Activated CD4-positive, alpha-beta T cell treated with anti-CD3 and anti-CD28 coated beads, Interleukin-10, Interleukin-2, amounts not matched to agents 100 ng/mL and 50 ng/mL, durations not matched to agents 16 hours and 8 hours (primary cell): ENCODE measurements at places on chromosomes 11 and 22.

DNA sequence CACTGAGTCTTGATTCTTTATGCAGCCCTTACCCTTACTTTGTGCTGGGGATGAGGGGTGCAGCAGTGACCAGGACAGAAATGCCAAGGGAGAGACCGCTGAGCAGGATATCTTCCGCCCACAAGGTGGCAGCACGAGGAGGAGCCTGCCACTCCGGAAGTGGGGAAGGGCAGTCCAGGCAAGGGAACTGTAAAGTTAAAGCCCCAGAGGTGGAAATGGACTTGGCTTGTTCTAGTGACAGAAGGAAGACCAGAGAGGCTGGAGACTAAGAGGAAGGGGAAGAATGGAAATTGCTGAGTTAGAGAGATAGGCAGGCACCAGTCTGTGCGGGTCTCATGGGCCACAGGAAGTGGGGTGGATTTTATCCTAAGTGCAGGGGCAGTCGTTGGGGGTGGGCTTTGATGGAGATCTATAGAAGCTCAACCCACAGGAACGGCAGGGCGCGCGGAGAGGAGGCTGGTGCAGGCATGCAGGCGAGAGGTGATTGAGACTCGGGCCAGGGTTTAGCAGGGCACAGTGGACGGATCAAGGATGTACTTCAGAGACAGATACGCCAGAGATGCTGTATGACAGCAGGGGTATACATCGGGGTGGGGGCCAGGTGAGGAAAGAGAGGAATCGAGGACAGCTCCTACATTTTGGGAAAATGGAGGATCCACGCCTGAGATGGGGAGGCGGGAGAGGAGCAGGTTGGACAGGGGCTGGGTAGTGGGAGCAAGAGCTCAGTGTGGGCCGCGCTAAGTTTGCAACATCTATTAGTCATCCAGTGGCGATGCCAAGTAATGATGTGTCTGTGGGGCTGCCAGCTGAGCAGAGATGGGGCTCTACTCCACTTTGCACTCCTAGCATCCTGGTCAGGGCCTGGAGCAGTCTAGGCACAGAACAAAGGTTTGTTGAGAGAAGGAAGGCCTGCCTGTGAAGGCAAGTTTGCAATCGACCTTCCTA lies 3.3 kb upstream of the GRK2 start:
- DNase-seq = peak; percentile 89

GRCh38 chr22:39301108-39301507 lies 18.3 kb downstream of the RPL3 start:
- no peak for DNase-seq

DNA sequence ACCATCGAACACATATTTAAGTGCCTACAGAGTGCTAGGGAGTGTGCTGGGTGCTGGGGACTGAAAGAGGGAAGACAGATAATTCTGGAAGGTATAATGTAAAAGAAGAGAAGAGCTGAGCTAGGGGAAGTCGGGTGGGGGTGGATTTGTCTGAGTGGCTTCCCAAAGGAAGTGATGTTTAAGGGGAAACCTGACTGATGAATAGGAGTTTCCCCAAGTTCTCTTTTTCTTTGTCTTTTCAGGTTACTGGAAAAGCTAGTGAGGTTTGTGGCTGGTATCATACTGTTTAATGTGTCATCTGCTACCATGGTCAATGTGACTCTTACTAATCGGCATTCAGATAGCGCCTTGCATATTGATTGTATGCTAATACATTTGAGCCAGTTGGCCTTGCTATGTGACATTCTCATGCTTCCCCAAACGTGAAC lies 151.6 kb upstream of the MTMR2 start:
- peak; percentile 54 for DNase-seq

GRCh38 chr11:69640995-69641581 lies at the start of gene CCND1:
CCND1 (plus strand) TSS chr11:69641156; CDS start chr11:69641314, 158 bp downstream.
- DNase-seq = peak; percentile 33

GRCh38 chr11:2862395-2863275 lies 22.9 kb downstream of the CDKN1C start:
- DNase-seq = no peak

GRCh38 chr11:62547691-62548281 lies 1.2 kb upstream of the AHNAK start:
- no peak for DNase-seq

DNA sequence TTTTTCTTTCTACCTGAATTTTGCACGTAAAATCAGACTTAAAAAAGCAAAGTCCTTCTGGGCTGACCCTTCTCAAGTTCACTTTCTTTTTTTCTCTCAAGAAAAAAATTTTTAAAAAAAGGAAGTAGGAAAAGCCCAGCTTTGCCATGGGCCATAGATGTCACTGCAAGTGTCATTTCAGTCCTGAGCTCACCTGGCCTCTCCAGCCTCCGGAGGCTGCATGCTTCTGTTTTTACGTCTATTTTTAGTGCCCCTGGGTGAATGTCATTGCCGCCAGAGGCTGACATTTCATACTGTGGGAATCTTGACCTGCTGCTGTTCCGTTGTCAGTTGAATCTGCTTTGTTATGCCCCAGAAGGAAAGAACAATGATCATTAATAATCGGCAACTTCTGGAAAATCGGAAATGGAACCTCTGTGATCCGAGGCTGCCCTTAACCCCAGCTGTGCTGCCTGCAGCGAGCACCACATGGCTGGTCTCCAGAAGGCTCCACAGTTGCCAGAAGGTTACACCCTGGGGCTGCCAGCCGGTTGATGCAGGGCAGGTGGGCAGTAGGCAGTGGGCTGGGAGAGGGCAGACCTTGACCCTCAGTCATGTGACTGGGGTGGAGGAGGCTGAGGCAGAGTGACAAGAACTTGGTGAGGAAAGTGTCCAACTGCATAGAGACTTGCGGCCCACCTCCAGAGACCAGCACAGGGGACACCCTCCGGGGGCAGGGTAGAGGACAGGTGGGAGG lies 16.7 kb upstream of the MYEOV start:
- DNase-seq = no peak

DNA sequence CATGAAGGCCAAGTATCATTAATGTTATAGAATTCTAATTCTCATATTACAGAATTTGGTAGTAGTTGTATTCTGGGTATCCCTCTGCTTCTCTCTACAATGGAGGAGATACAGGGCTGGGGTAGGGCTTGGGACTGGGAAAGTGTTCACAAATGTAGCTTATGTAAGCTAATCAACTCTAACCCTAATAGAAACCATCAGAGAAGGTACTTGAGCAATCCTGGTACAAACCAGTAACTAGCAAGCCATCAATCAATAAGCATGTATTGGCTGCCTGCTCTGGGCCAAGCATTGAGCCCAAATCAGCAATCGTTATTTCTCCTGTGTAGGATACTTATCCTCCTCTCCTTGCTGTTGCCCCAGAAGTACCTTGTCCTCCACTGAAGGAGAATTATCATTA lies 174.3 kb downstream of the PGR start:
- DNase-seq = no peak

- no peak for DNase-seq
These were observed 7.9 kb upstream of the SH3BP1 start for GRCh38 chr22:37631448-37632173.

GRCh38 chr11:37504921-37505320 lies 906.9 kb upstream of the RAG2 start:
- DNase-seq = no peak

DNA sequence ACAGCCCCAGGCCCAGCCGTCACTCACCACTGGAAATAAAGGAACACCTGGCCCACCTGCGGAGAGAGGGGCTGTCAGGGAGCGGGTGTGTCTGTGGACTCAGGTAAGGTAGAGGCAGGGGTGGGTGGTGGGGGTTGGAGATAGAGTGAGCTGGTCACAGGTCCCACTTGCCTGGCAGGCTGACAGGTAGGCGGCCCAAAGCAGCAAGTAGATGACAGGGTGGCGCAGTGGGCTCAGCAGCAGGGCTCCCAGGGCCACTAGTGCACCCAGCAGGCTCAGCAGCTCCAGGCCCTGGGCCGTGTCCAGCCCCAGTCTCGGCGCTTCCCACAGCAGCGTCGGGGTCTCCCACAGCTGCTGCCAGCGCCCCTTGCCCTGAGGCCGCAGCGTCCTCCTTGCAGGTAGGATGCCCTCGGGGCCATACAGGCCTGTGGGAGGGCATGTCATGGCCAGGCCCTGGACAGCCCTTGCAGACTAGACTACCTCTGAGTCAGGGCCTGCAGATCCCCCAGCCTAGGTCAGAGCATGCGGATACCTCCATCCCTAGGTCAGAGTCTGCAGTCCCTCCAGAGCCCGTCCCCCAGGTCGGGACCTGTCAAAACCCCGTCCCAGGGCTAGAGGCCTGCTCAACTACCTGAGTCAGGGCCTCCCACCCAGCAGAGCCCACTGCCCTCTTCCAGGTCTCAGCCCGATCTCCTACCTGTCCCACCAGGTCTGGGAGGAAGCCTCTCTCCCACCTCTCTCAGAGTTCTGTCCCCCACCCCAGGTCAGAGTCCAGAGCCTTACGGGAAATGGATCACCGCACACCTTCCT lies 686 bp downstream of the LMF2 start:
- DNase-seq = no peak

DNA sequence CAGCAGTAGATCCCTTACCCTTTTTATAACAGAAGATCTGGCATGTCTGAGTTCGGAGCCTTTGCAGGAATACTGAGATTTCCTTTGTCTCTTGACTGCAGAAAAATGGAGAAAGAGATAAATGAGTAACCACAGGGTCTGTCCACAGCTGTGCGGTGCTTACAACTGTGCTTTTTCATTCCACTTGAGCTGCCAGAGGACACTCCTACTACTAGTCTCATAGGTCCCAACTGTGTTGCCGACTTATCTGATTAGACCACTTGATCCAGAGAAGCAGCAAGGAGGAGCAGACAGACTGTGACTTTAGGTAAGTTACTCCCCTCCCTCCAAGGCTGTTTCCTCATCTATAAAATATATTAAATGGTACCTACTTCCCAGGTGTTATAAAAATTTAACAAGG lies 17.5 kb downstream of the FAM227A start:
- DNase-seq = no peak

DNA sequence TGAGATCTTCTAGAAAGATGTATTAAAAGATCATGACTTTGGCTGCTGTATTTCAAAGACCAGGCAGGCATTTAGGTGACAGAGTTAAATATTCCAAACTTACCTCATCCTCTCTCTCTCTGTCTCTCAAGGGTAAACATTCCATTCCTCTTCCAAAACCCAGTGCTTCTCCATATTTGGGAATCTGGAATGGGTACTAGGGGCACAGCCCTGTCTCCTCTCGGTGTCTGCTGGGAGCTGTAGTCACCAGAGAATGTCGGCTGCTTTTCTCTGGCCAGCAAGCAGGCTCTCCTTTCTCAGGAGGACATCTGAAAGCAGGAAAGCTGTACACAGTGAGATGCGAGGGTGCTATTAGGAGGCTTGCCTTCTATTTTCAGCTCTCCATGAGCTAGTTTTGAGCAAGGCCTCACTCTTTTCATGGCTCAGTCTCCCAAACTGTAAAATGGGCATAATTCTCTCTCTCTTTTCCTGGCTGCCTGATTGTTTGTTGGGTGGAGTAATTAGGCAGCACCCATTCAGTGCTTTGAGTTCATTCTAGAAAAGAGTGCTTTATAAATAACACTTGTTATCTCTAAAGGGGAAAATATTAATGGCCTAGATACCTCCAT lies 9.3 kb upstream of the PEX26 start:
- DNase-seq = no peak

GRCh38 chr11:118051136-118051610 lies 25.7 kb upstream of the TMPRSS4 start:
- no peak for DNase-seq

- no peak for DNase-seq
These were observed 78.1 kb downstream of the TP53I11 start for GRCh38 chr11:44872556-44872955.

DNA sequence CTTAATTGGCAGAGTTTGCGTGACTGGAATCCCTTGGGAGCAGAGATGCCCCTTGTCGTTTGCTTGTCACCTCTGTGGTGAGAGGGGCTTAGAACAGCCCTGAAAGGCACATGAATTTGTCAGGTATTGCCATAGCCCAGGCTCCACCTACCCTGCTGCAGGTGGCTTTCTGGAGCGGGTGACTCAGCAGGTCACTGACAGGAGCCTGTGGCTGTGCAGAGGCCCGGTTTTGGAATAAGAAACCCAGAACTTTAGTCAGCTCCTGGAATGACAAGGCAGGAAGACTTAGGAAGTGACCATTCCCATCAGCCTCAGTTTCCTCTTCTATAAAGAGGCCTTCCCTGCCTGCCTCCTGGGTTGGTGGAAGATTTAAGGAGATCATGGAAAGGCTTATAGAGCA lies 539.7 kb downstream of the INSC start:
- no peak for DNase-seq

GRCh38 chr22:44363980-44364750 lies 51.4 kb upstream of the SHISAL1 start:
- no peak for DNase-seq

GRCh38 chr11:96015906-96016565 lies 92.1 kb upstream of the MTMR2 start:
- DNase-seq = peak; percentile 57

- peak; percentile 30 for DNase-seq
These were observed 49.9 kb downstream of the TRAF6 start for GRCh38 chr11:36460220-36460619.

GRCh38 chr11:95067039-95067840 lies 521 bp downstream of the SRSF8 start:
- DNase-seq = peak; percentile 82

GRCh38 chr22:31398231-31398630 lies 1.2 kb upstream of the DRG1 start:
- DNase-seq = no peak

GRCh38 chr11:125423247-125423849 lies 72.7 kb downstream of the FEZ1 start:
- DNase-seq = peak; percentile 11

- DNase-seq = no peak
These were observed 125.4 kb upstream of the FAT3 start for GRCh38 chr11:92099183-92099582.

DNA sequence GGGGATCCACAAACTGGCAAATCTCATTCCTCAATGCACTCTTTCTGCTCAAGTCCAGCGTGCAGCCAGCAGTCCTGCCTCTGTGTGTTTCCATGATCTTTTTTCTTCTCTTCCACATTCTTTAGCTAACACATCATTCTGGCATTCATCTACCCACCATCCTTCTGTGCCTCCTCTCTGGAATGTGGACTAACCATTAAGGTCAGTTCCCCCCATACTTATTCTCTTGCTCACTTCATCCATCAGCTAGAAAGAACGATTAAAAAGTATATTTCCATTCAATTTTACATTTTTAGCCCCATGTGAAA lies 7.8 kb downstream of the KIRREL3 start:
- DNase-seq = no peak

DNA sequence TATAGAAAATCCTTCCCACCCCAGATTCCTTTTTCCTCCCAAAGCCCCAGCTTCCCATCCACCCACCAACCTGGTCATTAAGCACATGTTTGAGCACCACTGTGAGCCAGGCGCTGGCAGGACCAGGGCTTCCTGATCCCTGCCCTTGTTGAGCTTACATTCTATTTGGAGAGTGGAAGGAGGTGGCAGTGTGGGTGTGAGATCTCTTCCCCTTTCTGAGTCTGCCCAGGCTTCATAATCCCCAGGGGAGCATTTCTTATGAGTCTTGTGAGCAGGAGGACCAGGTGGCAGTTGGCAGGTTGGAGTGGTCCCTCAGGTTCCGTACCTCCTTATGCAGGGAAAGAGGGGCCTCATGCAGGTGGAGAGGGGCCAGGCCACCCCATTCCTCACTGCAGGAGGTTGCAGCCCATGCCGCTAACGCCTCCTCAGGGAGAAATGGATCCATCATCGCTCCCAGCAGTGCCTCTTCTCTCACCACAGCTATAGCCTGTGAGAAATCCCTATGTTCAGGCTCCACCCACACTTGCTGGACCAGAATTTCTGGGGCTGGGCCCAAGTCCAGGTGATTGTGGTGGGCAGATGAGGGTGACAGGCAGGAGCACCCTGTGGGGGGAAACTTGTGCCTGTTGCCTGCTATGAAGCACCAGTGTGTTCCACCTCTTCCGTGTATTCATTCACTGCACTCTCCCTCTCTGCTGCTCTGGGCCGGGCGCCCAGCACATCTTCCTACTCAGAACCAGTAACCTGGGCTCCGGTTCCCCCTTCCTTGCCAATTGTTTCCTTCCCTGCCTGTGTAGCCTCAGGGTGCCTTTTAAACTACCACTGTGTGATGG lies 23.5 kb downstream of the UBE2L3 start:
- DNase-seq = no peak
